ENCODE measurements at places on chromosomes 6 and 20.

GRCh38 chr6:36650848-36651478 is 27.6 kb upstream of the CDKN1A start:
- peak; percentile 54 for DNase-seq

GRCh38 chr20:51372176-51372803 is 170.2 kb downstream of the NFATC2 start:
- DNase-seq = peak; percentile 69

DNA sequence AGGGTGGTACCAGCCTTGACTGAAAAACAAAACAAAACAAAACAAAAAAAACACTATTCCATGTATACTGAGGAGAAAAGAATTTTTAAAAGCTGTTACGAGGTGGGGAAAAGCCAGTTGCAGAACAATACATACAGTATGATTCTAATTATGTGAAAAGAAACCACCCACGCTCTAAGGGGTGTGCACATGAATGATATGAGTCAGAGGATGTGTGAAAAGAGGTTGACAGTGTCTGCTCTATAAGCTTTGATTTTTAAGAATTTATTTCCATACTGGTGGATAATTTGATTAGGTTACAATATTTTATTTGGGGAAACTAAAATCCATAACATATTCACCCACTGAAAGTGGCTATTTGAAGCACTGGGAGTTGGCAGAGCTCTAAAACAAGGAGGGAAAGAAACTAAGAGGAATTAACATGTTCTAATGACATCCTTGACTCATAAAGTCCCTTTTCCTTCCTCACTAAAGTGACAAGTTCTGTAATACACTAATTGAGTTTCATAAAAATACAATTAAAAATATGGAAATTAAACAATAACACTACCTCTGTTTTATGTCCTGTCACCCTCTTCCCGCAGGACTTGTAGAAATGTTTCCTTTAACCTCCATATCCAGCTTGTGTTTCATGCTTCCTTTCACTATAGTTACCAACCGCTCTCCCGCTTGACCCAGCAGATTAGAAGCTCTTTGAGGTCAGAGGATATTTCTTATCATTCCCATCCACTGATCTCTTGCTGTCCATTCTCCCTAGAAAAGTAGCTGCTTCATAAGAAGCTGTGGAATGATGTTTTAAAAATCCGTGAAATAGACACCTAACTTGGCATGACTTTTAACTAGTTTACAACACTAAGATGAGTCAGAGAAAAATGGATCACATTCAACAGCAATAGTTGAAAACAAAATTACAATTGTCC is 118.6 kb upstream of the CCDC28A start:
- no peak for DNase-seq

DNA sequence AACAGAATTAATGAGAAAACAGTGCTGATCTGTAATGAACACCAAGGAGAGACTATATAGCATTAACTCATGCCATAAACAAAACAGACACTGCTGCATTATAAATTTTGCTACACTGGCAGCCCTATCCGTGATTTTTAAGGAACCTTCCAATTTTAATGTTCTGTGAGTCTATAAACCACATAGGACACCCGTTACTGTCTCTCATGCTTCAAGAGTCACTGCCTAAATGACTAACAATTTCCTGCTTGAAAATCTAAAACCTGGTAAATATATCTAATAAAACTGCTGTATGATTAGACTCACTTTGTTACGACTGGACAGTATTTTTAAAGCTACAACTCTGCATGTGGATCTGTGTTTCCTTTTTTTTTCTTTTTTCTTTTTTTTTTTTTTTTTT is 8.7 kb downstream of the CHD6 start:
- DNase-seq = no peak

GRCh38 chr6:15953152-15953880 is 175.6 kb upstream of the MYLIP start:
- no peak for DNase-seq

DNA sequence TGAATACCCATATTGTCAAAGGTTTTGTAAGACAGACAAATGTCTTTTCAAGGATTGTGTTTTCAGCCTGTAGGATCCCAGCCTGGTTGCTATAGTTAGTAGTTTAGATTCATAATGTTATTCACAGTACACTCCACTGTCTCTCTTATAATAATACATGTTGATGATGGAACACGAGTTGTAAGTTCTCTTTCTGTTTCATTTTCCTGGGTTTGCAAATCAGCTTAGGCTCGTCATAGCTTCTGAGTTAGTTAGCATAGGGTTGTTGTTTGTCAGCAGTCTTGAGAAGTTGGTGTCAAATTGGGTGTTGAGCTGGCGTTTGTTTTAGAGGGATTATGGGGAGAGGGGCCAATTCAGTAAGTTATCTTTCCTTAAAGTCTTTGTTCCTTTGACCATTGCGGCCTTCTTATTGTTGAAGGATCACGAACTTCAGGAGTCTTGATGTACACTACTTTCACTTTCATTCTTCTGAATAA is 45.8 kb downstream of the QKI start:
- DNase-seq = no peak

DNA sequence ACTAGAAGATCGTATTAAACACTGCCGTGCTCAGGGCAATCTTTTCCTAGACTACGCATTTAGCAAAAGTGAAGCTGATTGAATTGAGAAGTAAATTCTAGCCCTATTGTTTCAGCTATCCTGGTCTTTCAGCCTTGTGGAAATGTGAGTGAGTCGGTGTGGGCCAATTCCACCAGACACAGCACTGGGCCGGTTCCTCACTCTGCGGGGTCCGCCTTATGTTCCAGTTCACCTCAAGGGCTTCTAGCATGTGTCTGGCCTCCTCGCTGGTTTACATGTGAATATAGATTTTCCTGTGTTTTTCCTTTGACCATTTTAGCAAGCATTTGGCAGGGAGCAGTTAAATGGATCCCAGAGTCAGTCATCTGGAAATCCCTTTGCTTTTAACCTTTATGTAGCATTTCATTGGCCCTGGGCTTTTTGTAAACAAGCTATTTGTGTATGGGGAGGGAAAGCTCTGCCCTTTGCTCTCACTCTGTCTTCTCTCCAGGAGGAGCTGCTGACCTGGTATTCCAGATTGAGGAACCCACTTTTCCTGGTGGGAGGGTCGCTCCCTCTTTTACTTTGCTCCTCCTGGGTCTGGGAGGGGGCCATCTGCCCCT is 12.4 kb upstream of the GTSF1L start:
- no peak for DNase-seq

DNA sequence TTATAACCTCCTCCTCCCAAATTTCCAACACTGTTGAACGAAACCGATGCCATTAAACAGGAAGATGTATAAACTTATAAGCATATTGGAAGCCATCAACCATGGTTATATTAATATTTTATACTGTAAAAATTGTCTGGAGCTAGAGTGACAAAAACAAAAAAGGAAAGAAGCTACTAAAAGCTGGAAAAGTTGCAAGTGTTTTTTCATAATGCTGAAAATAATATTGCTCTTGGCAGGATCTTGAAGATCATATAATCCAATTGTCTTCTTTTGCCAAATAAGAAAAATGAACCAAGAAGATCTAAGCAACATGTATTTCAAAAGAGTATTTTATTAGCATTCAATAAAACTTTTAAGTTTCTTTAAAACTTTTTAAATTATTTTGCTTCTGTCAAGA is 268.9 kb upstream of the HSF2 start:
- DNase-seq = no peak

DNA sequence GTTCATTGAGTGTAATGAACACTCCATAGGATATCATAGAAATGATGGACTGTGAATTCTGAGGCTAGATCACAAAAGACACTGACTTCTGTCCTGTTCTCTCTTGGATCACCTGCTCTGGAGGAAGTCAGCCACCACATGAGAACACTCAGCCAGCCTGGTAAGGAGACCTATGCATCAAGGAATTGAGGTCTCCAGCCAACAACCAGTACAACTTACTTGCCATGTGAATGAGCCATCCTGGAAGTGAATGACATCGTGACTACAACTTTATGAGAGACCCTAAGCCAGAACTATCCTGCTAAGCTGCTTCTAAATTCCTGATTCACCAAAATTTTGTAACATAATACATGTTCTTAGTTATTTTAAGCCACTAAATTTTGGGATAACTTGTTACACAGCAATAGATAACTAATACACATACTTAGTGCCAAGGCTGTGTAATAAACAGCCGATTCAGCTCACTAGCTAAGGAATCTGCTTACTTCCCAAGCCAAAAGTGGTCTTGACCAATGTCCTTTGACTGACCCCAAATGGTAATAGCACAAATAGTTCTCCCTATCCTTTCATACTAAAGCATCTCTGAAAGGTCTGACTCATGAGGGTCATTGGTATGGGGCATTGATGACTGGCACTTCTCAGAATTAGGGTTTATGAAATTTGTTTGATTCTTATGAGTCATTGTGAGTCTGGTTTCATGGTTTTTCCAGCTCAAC is 6.9 kb upstream of the CTNNBL1 start:
- DNase-seq = no peak

GRCh38 chr20:20712004-20712473 is 405 bp downstream of the RALGAPA2 start:
- no peak for DNase-seq

DNA sequence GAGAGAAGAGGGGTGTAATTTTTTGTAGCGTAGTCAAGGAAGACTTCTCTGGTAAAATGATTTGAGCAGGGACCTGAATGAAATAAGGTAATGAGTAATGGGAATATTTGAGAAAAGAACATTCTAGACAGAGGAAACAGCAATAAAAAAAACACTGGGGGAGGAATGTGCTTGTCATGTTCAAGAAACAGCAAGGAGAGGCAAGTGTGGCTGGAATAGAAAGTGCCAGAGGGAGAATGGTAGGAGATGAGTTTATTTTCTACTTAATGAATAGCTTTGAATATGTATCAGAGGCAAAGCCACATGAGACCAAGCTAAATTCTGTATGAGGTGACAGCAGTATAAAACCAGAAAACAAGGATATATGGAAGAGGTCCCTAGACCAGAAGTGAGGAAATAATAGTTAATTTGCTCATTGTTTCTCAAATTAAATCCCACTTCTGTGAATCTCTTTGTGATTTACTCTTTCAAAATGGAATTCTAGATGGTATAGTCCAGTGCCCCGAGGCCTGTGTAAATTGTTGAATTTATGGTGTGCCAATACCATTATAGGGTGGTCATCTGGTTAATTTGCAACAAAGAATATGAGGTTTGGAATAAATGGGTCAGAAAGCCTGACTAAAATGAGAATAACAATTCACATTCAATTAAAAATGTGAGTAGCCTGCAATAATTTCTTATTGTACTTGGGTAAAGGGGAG is 170.2 kb downstream of the CDKAL1 start:
- DNase-seq = no peak

DNA sequence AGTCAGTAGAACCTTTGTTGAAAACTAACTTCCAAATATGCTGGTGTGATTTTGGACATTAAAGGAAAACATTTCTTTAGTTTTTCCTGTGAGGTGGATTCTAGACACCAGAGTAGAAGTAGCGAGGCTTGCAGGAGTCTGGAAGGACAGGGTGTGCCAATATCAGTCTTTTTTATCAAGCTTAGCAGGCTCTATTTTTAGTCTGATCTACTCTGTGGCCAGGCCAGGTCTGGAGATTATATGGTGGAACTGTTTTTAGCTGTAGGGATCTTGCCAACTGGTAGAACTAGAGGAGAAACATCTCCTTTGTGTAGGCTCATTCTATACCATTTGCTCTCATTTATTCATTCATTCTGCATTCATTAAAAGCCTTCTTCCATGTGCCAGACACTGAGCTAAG is 42.7 kb downstream of the LRP11 start:
- DNase-seq = no peak

GRCh38 chr20:59159493-59160376 is 3.9 kb upstream of the ZNF831 start:
- no peak for DNase-seq

Measured in left colon (tissue), 2 donors.